ENCODE measurements at places on chromosomes 6 and 20. TPM values are rescaled to one million over a fixed set of nuclear protein-coding genes. Genes with fewer than 3 reads are reported as not detected.

DNA sequence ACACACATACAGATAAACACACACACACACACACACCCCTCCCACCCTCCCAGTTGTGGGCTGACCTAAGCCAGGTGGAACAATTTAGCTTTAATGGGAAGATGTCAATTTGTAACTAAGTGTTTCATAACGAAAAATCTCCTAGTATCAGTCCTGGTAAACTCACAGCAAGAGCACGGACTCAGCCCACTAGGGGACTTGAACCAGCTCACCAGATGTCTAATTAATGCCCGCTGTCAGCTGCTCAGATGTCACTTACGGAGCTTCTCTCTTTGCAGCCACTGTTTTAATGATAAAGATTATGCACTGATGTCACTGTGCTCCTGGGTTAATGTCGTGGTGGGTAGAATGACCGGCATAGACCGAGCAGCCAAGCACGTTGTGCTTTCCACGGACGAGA, 116.6 kb upstream of the INSM1 start:
- no peaks in the 10 kb centered on the region for H3K36me3 ChIP-seq
- no peak for DNase-seq
- H3K27me3 ChIP-seq, result peaks cover 50% of the 10 kb centered on the region
- H3K4me1 ChIP-seq, result no peaks in the 10 kb centered on the region

DNA sequence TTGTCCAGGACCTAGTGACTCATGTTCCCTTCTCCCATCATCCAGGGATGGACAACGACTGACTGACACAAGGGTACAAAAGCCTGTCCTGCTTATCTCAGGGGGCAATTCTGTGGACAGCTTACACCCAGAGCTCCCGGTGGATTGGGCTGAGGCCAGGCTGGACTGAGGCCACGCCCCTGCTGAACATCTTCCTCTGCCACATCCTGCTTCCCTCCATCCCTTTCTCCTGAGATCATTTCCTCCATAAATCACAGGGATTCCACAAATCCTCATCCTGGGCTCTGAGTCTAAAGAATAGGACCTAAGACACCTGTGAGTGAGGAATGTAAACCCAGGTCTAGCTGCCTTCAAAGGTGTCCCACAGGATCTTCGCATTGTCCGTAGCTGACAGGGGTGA, 30.4 kb upstream of the RNF24 start:
- peak; percentile 37 for DNase-seq
- no peaks in the 10 kb centered on the region for H3K27me3 ChIP-seq
- no peaks in the 10 kb centered on the region for H3K36me3 ChIP-seq
- H3K4me1 ChIP-seq, result peaks cover 20% of the 10 kb centered on the region

DNA sequence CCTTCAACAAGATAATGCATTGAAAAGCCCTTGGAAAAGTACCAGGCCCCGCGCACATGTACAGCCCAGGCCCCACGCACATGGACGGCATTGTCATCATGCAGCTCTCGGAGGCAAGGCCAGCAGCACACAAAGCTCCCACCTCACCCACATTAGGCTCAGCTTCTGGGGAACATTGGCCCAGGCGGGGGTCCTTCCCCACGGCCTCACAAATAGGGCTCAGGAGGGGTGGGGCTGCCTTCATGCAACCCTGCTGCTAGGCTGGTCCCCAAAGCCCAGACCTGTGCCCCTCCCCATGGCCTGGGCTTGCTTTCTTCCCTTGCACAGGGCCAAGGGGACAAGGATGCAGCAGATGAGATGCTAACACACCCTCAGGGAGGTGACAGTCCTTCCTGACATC, 26.7 kb downstream of the NPEPL1 start:
- no peak for DNase-seq
- peaks cover 61% of the 10 kb centered on the region for H3K27me3 ChIP-seq
- no peak overlapping the region for H3K27ac ChIP-seq

- H3K36me3 ChIP-seq, result no peaks in the 10 kb centered on the region
- peak overlapping the region; percentile 46 for H3K27ac ChIP-seq
- H3K4me3 ChIP-seq, result no peak overlapping the region
Observed at GRCh38 chr6:35461270-35461669, 6.9 kb upstream of the RPL10A start.

DNA sequence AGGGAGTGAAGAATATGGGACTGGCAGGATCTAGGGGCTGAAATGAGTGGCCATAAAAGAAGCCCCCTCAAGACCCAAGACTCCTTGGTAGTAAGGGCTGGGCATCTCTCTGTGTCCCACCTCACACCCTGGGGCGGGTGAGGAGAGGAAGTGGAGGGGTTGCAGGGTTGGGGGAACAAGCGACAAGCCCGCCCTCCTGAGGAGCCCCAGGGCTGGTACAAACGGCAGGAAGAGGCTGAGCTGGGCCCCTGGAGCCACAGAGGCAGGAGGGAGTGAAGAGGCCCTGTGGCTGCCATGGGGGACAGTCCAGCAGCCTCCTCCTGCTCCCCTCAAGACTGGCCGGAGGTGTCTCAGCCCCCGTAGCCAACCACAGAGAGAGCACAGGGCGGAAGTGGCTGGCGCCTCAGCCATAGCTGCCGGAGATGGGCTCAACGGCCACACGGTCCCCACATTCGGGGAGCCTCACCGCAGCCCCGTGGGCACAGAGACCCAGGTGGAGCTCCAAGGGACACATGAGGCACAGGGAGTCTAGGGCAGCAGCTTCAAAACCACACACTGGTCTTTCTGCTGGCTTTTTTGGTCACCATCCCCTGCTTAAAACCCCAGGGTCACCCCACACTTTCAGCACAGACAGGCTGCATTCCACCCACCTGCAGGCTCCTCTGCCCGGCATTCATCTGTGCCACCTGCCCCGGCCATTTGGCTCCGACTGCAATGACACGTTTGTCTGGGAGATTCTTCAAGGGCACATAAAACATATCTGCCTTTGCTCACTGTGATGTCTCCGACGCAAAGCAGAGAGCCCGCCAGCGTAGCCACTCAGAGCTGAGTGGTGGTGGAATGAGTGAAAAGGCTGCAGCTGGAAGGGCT, 524 bp downstream of the C20orf203 start:
- H3K27me3 ChIP-seq, result no peaks in the 10 kb centered on the region
- H3K36me3 ChIP-seq, result no peaks in the 10 kb centered on the region
- no peak overlapping the region for H3K27ac ChIP-seq
- H3K4me3 ChIP-seq, result no peak overlapping the region

- H3K27me3 ChIP-seq, result no peaks in the 10 kb centered on the region
- peak; percentile 90 for DNase-seq
- peak within 1 kb of the TSS; percentile 96 for H3K4me3 ChIP-seq
- no peaks in the 10 kb centered on the region for H3K36me3 ChIP-seq
- peaks cover 31% of the 10 kb centered on the region for H3K4me1 ChIP-seq
Observed at GRCh38 chr6:146543211-146543939, at the start of gene RAB32. Gene RAB32, plus strand, starts transcription at chr6:146543833. Its CDS starts 39 bp downstream, at chr6:146543872.

DNA sequence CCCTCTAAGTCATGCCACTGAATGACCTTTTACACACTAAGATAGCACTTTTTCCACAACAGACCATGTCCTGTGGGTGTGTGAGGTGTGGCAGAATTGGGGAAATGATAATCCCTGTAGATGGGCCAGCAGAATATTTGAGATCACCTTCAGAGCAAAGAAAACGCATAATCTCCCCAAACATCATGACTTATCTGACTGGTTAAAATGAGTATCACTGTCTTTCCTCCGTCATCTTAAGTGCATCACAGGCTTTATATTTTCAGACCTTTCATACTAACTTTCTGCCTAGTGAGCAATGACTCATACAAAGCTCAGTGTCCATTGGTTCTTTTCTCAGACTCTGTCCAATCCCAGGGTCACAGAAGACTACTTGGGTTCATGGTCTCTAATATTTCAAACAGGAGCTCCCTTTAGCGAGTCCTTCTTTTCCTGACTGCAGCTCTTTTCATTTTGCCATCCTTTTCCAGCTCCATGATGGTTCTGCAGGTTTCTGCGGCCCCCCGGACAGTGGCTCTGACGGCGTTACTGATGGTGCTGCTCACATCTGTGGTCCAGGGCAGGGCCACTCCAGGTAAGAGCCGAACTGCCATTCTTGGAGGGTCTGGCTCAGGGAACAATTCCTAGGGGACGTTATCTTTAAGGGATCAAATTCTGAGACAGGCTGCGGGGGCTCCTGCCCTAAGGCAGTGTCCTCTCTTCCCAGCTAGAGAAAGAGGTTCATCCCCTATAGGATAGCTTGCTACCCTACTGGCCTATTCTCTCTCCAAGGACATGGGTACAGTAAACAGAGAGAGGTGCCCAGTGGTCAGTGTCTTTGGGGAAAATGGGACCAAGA, at the start of gene HLA-DPB1:
Gene HLA-DPB1 (plus strand): TSS at position 423 of the 838 bp plus-strand sequence. CDS start 52 bp downstream, at position 475.
- H3K4me3 ChIP-seq, result no peak within 1 kb of the TSS
- H3K4me1 ChIP-seq, result no peaks in the 10 kb centered on the region
- peaks cover 78% of the 10 kb centered on the region for H3K27me3 ChIP-seq

GRCh38 chr6:163866192-163866591, 451.7 kb downstream of the QKI start:
- no peak overlapping the region for H3K27ac ChIP-seq
- H3K36me3 ChIP-seq, result no peaks in the 10 kb centered on the region
- DNase-seq, result no peak
- H3K27me3 ChIP-seq, result peaks cover 60% of the 10 kb centered on the region
- no peaks in the 10 kb centered on the region for H3K4me1 ChIP-seq
- no peak overlapping the region for H3K4me3 ChIP-seq

- peaks cover 42% of the 10 kb centered on the region for H3K4me1 ChIP-seq
- peak overlapping the region; percentile 42 for H3K27ac ChIP-seq
- H3K27me3 ChIP-seq, result no peaks in the 10 kb centered on the region
- H3K4me3 ChIP-seq, result no peak overlapping the region
- H3K36me3 ChIP-seq, result no peaks in the 10 kb centered on the region
Observed at GRCh38 chr6:52517502-52518278, 59.2 kb downstream of the TRAM2 start.

GRCh38 chr20:51366155-51366886, 176.2 kb downstream of the NFATC2 start:
- DNase-seq, result peak; percentile 66
- H3K36me3 ChIP-seq, result no peaks in the 10 kb centered on the region
- H3K27me3 ChIP-seq, result no peaks in the 10 kb centered on the region

DNA sequence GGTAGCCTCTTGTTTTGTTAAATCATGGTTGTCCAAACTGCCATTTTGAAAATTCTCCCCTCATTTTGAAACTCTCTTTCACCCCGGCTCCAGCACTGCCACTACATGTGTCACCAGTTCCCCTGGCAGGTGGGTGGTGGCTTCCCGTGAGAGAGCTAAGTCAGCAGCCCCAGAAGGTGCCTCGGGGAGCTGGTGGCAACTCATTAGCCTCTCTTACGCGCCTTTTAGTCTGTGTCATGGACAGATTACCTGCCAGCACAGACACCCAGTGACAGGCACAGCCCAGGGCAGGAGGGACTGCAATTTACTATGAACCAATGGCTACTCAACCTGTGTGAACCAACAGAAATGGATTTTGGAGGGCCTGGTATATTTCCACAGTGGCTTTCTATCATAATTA, 147.1 kb upstream of the SASH1 start:
- no peaks in the 10 kb centered on the region for H3K36me3 ChIP-seq
- H3K4me3 ChIP-seq, result no peak overlapping the region
- H3K27me3 ChIP-seq, result no peaks in the 10 kb centered on the region
- H3K4me1 ChIP-seq, result peaks cover 39% of the 10 kb centered on the region
- no peak overlapping the region for H3K27ac ChIP-seq

Gene CALHM4
- not detected for total RNA-seq

Gene PROCR
- 7.5 TPM for total RNA-seq

Gene MYO6
- total RNA-seq, result 93.0 TPM

Gene GZF1
- total RNA-seq, result 8.1 TPM
